Hematopoietic multipotent progenitor cell treated with erythropoietin and hydrocortisone succinate and interleukin-3 and kit ligand, for 8 days (in vitro differentiated cells): ENCODE measurements at places on chromosomes 3 and 15.

- DNase-seq = no peak
These were observed 23.8 kb upstream of the PSMD6 start for GRCh38 chr3:64046996-64047594.

- no peak for DNase-seq
These were observed 17.9 kb downstream of the FAM174B start for GRCh38 chr15:92637626-92638025.

DNA sequence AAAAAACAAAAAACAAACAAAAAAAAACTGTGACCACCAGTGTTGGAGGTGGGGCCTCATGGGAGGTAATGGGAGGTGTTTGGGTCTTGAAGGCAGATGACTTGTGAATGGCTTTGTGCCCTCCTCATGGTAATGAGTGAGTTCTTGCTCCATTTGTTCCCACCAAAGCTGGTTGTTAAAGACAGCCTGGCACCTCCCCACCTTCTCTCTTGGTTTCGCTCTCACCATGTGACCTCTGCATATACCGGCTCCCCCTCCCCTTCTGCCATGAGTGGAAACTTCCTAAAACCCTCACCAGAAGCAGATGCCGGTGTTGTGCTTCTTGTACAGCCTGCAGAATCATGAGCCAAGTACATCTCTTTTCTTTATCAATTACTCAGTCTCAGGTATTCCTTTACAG lies 61.5 kb upstream of the ATP11B start:
- DNase-seq = no peak

DNA sequence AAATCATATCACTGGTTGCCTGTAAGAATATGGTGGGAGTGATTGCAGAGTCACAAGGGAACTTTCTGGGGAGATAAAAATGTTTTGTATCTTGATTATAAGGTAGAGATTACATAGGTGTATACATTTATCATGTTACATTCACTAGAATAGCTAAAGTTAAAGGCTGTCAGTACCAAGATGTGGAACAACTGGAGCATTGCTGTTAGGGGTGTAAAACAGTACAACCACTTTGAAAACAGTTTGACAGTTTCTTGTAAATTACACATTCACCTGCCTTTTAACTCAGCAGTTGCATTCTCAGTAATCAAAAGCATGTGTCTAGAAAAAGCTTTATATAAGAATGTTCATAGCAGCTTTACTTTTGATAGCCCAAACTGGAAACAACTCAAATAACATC lies 27.6 kb downstream of the RASA2 start:
- no peak for DNase-seq

DNA sequence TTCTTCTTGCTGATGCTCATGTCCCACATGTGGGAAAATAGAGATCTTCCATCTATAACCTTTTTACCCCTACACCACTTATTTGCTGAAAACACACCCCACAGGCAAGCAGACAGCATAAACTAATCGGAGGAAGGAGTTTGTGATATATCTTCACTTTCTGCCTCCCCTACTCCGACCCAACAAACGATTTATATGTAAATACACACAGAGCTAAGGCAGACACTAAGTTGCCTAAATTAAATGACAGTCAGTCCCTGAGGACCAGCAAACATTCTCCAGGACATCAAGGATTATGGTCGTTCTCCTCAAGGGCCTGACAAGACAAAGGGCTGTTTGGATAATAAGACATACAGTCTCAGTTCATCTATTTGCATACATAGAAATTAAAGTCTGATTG lies 552.5 kb downstream of the ROBO1 start:
- DNase-seq = no peak

- DNase-seq = peak; percentile 38
These were observed 675 bp downstream of the PSMD6 start for GRCh38 chr3:64022451-64023186.
